ENCODE measurements at places on chromosomes 16 and 17.
A peak's percentile ranks its signal among the peaks of the same experiment; 100 is the strongest.

- peak; percentile 62 for DNase-seq
Observed at GRCh38 chr17:27578718-27579085, 52.3 kb upstream of the LGALS9 start.

GRCh38 chr16:63530208-63530607 lies 1494.0 kb upstream of the CDH8 start:
- DNase-seq, result peak; percentile 9

DNA sequence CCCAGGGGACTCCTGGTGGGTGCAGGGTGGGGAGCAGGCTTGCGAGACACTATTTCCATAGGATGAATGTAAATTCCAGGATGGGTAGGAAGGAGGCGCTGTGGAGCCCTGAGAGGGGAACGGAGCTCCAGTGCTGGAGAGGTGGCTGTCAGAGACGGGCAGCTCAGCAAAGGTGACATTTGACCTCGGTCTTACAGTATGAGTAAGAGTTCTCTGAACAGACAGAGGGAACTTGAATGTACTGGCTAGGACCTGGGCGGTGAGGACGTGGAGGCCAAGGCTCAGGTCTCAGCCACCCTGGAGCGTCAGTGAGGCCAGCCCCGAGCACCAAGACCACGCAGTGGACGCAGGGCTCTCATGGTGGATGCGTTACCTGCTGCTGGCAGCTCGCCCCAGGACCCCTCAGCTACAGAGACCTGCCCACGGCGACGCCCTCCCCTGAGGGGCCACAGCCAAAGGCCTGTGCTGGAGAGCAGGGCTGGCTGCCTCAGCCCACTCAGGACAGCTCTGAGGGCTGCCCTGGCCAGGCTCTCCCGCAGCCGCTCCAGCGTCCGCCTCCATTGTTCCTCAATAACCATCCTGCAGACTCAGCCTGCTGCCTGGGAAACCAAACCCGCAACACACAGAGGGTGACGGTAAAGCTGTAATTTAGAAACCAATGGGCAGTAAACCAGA lies 65.9 kb upstream of the TNRC6C start:
- DNase-seq, result peak; percentile 81

DNA sequence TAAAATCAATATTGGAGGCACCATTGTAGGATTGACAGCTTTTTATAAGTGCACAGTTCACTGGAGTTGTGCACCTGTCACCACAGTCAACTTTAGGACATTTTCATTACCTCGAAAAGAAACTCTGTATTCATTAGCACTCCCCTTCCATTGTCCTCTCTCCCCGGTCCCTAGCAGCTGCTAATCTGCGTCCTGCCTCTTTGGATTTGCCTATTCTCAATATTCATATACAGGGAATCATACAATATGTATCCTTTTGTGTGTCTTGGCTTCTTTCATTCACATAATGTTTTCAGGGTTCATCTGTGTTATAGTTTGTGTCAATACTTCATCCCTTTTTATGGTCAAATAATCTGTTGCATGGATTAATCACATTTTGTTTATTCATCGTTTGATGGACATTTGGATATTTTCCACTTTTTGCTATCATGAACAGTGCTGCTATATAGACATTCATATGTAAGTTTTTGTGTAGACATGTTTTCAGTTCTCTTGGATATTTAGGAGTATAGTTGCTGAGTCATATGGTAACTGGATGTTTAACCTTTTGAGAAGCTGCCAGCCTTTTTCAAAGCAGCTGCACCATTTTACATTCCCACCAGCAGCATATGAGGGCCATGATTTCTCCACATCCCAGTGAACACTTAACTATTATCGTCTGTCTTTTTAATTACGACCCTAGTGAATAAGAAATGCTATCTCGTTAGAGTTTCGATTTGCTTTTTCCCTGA lies 9.8 kb downstream of the DNAJA3 start:
- no peak for DNase-seq

DNA sequence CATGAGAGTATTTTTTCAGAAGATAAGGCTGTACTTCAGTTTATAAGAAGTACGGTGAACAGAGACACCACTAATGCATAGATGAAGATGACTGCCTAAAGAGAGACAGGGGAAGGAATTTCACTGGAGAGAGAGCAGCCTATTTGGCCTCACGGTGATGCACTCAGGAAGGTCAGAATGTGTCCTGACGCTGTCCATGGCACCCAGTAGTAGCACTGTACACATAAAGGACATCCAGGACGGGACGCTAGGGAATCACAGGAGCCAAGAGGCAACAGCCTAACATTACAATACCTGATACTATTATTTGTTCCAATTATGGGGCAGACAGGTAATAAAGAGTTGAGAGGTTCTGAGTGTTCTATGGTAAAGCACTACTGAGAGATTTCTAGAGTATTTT lies 24.9 kb upstream of the LRRC37A start:
- no peak for DNase-seq

DNA sequence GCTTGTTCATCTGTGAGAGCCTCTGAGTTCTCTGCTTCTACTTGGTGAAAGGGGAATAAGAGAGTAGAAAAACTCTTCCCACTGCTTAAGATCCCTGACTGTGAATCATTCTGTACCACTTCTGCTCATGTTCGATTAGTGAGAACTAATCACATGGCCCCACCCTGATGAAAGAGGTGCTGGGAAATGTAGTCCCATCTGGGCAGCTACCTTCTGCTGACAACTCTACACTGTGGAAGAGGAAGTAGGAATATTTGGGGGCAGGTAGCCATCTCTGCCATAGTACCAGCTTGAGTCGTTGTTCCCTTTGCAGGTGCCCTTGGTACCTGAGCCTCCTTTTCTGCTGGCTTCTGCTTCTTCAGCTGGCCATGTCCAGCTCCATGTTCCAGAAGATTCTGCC lies 29.9 kb downstream of the NKD1 start:
- DNase-seq, result no peak

- no peak for DNase-seq
Observed at GRCh38 chr16:20303012-20303411, 24.3 kb downstream of the GP2 start.

GRCh38 chr16:81698310-81698641 lies 80.8 kb upstream of the PLCG2 start:
- DNase-seq, result no peak

GRCh38 chr16:20952139-20952920 lies 51.8 kb downstream of the LYRM1 start:
- peak; percentile 5 for DNase-seq

GRCh38 chr17:20966870-20967269 lies 75.9 kb downstream of the USP22 start:
- no peak for DNase-seq

GRCh38 chr17:44872131-44872768 lies 24.6 kb downstream of the HIGD1B start:
- DNase-seq, result no peak
